Natural killer cell treated with Interleukin-12 subunit alpha and Interleukin-12 subunit beta and Interleukin-15 and Interleukin-18, amount 100 ng/mL, for 72 hours (primary cell): ENCODE measurements at places on chromosomes 3 and 15.

DNA sequence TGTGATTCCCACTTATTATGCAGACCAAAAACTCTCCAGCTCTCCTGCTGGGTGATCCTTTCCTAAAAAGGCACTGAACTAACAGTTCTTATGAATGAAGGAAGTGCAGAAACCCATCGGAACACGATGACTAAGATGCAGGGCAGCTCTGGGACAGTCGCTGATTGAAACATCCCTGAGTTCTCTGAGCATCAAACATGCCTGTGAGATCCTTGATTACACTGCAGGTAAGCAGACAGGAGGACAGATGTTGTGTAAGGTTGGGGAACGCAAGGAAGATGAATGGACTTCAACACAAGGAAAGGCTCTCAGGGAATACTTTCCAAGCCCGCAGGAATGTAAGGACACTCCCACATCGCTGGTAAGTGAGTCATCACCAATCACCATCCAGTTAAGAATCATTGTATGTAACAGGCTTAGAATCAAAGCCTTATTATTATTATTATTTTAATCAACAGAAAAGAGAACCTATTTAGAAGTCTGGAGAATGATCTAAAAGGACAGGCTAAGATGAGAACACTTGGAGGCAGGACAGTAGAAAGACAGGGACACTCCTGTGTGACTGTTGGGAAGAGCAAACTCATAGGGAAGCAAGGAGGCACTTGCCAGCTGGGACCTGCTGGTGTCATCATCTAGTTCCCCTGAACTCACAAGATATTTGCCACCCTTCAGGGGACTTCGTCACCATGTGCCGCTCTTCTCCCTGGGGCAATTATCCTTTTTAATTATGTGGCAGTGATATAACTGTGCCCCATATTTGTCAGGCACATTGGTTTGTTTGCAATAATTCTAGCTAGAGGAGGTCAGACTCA, 26.0 kb downstream of the TMEM158 start:
- no peak for DNase-seq

DNA sequence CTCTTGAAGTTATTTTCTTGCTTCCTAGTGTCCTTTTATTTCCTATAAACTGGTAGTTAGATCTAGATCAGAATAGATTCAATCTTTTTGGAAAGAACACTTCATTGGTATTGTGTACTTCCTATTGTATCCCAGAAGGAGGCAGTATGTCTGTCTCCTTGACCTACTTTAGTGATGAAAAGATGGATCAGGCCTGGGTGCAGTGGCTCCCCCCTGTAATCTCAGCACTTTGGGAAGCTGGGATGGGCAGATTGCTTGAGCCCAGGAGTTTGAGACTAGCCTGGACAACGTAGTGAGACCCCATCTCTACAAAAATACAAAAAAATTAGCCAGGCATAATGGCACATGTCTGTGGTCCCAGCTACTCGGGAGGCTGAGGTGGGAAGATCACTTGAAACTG, 12.0 kb downstream of the BSN start:
- DNase-seq: no peak

GRCh38 chr3:33439546-33440327, 468 bp downstream of the UBP1 start:
- DNase-seq: peak; percentile 63

GRCh38 chr3:46954178-46954577, 22.4 kb downstream of the CCDC12 start:
- no peak for DNase-seq

DNA sequence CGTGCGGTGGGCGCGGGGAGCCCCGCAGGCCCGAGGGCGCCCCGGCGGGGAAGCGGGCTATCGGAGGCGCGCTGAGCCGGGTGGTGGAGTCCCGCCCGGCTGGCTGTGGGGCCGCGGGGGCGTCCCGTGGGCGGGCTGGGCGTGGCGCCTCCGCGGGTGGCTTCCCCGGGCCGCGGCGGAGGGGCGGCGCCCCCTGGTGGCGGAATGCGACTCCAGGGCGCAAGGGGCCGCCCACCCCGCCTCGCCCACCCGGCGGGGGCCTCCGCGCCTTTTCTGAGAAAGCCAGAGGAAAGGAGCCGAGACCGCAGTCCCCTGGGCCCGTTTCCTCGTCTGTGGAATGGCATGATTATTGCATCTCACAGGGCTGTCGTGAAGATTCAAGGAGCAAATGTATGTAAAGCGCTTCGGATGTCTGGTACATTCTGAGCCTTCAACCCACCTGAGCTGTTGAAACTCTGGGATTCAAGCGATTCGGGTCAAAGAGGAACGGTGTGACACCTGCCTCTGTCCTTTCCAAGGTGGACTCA, 31.9 kb upstream of the RAB6B start:
- DNase-seq: peak; percentile 86

- DNase-seq: no peak
Measured at GRCh38 chr15:49075881-49076280, 29.6 kb upstream of the SECISBP2L start.

GRCh38 chr3:181711325-181712135, at the start of gene SOX2:
Gene SOX2, plus strand, starts transcription at chr3:181711925. Its CDS starts 436 bp downstream, at chr3:181712361.
- DNase-seq: no peak

GRCh38 chr15:93707751-93708150, 523.6 kb upstream of the MCTP2 start:
- no peak for DNase-seq
